ENCODE measurements at places on chromosomes 6 and 20.

DNA sequence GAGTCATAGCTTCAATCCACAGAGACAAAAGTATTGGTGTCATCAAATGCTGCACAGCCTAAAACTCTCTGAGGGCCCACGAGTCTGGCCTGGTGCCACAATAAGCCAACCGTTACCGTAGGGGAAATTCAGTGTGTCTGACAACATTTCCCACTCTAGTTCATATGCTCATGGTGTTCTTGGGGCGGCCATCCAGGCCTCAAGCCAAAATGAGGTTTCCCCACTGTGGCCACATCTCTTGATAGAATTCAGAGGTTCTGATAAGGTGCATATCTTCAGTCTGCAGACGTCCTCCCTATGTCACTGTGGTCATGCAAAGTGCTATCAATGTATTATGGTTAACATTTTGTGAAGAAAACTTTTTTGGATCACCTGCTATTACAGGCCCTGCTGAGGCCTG lies 627.7 kb downstream of the QKI start:
- no peak for DNase-seq

DNA sequence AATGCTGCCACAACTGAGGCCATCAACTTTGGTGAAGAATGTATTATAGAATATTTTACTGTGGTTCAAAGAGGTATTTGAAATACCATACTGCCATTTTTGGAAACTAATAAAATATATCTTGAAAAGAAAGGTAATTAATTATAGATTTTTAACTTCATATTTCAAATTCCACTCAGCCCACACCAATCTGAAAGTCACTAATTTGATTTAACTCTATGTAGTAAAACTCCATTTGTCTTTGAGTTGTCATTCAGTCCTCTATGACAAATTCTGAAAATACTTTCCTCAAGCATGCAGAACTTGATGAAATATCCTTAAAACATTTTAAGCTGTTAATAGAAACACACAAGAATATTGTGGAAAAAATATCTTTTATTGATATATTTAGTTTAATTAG lies 1196.7 kb upstream of the CITED2 start:
- DNase-seq, result no peak

- DNase-seq, result no peak
These were observed 30.7 kb upstream of the TMEM14A start for GRCh38 chr6:52640170-52640569.

DNA sequence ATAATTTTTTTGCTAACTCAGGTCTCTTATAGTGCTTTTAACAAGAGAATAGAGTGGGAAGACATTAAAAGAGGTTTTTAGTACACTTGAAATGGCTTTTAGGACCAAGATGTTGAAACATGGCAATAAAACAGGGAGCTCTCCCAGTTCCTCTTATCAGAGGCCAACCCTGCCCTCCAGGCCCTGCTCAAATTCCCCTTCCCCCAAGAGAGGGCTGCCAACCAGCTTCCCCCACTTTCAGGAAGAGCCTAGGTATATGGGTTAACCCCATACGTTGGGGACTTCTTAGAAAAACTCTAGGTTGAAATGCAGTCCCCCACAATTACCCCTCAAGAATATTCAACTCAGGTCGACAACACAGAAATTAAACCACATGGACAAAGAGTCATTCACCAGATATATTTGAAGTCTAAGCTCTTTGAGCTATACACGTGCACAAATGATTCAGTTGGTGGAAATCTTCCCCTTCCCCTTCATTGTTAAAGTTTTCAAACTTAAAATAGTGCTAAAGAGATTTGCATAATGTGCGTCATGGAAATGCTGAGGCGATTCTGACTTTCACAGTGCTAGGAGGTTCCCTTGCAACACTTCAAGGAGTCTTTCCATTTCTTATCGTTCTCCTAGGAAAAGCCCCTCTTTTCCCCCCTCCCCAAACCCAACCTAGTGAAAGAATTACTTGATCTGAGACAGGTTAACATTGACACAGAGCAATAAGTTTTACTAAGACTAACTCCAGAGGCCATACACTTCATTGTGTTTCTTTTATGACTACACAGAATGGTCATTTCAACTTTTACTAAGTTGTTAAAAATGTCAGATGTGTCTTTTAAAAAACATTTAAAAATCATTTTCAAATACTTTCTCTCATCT lies 49.8 kb upstream of the ENPP5 start:
- DNase-seq, result peak; percentile 14

DNA sequence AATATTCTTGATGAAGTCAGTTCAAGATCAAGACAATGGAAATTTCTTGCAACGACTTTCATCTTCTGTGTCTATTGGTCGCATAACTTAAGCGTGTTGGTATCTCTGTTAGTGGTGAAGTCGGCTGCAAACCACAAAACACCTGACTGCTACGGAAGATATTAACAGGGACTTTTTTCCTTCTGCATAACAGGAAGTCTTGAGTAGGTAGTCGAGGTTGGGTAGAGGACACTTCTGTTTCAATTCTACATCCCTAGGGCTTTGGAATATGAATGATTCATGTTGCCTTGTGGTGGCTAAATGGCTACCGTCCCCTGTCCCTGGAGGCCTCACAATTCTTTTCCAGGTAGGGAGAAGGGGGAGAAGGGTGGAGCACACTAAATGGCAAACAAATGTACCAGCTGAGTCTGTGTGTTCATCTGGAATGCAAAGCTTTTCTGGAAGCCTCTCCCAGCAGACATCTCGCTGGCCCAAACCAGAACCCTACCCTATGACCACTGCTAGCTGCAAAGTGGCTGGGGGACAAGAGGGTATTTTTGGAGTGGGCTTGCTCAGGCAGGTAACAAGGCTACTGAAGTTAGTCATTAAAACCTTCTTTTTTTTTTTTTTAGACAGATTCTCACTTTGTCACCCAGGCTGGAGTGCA lies 34.6 kb upstream of the NKX2-2 start:
- DNase-seq, result peak; percentile 30

DNA sequence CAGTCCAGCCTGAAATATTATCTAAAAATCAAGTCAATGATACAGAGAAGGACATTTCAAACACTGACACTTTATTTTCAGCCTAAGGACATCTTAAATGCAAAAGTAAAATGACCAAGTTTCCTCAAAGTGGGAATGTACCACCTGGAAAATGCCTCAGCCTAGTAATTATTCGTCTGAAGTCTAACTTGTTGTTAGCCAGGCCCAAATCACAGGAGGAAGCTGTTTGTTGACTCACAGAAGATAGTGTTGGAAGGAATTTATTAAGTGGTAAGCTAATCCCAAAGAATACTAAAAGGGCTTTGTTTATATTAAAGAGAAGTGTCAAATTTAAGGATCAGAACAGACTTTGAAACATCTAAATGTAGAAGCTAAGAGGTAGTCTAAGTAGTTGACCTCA lies 2.5 kb downstream of the PDE7B start:
- DNase-seq, result no peak

- DNase-seq, result peak; percentile 1
These were observed 100.1 kb upstream of the RGS17 start for GRCh38 chr6:153231048-153231646.

- no peak for DNase-seq
These were observed 7.7 kb upstream of the KLHL31 start for GRCh38 chr6:53673162-53673727.

Measured in activated T-cell treated with anti-CD3 and anti-CD28 coated beads for 24 hours (primary cell).